CD4-positive, alpha-beta T cell treated with Interleukin-21 for 1 hour (primary cell): ENCODE measurements at places on chromosomes 12 and 14.

GRCh38 chr14:75726321-75726720, 65.3 kb downstream of the TTLL5 start:
- DNase-seq: no peak

- no peak for DNase-seq
These were observed 26.1 kb downstream of the POLE start for GRCh38 chr12:132660996-132661395.

GRCh38 chr14:36087411-36087810, 89.1 kb downstream of the PTCSC3 start:
- no peak for DNase-seq

DNA sequence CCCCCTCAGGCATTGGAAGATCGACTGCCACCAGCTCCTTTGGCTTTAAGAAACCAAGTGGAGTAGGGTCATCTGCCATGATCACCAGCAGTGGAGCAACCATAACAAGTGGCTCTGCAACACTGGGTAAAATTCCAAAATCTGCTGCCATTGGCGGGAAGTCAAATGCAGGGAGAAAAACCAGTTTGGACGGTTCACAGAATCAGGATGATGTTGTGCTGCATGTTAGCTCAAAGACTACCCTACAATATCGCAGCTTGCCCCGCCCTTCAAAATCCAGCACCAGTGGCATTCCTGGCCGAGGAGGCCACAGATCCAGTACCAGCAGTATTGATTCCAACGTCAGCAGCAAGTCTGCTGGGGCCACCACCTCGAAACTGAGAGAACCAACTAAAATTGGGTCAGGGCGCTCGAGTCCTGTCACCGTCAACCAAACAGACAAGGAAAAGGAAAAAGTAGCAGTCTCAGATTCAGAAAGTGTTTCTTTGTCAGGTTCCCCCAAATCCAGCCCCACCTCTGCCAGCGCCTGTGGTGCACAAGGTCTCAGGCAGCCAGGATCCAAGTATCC, 288.7 kb downstream of the NAV3 start:
- no peak for DNase-seq

DNA sequence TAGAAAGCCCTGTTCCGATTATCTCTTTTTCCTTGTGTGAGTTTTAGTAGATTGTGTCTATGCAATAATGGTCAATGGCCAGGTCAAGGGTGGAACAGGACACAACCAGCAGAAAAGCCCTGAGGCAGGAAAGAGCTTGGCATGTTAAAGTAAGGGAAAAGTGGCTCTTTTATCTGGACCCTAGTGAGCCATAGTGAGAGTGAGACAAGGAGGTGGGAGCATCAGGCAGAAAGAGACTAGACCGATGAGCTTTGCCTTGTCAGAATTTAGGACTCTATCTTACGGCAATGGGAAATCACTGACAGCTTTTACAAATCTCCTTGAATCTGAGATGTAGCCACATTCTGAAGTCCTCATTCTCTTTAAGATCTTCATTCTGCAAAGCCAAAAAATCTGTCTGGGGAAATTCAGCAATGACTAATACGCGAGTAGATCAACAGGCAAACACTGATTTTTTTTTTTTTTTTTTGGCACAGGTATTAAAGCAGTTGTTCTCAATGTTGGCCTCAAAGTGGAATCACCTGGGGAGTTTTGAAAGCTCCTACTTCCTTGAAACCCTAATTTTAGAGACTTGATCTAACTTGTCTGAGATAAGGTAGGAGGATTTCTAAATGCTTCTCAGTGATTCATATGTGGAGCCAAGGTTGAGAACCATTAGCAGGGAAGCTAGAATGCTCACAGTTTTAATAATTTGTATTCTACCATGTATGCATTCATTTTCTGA, 33.9 kb downstream of the TMEM19 start:
- DNase-seq: no peak

GRCh38 chr14:39320318-39320717, 86.6 kb downstream of the MIA2 start:
- no peak for DNase-seq
